ENCODE measurements at places on chromosomes 2 and 18. TPM values are rescaled to one million over a fixed set of nuclear protein-coding genes. Genes with fewer than 3 reads are reported as not detected.

Gene CLEC4F
- polyA plus RNA-seq: not detected

DNA sequence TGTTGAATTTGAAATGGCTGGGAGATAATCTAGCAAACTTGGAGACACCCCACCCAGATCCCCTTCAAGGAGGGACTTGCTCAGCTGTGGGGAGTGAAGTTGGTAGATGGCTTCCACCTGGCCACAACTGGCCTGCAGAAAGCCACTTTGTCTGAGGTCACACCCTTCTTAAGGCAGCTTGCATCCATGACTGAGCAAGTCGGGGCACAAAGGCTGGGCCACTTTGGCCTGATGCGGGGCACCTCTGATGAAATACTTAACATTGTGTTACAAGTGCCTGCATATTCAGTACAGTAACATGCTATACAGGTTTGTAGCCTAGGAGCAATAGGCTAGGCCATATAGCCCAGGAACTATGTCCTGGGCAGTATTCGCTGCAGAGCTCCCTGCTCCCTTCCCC lies 13.4 kb upstream of the RPL37A start:
- peaks cover 5% of the 10 kb centered on the region for H3K36me3 ChIP-seq
- H3K4me1 ChIP-seq: no peaks in the 10 kb centered on the region
- H3K27me3 ChIP-seq: no peaks in the 10 kb centered on the region
- H3K4me3 ChIP-seq: no peak overlapping the region
- DNase-seq: no peak

DNA sequence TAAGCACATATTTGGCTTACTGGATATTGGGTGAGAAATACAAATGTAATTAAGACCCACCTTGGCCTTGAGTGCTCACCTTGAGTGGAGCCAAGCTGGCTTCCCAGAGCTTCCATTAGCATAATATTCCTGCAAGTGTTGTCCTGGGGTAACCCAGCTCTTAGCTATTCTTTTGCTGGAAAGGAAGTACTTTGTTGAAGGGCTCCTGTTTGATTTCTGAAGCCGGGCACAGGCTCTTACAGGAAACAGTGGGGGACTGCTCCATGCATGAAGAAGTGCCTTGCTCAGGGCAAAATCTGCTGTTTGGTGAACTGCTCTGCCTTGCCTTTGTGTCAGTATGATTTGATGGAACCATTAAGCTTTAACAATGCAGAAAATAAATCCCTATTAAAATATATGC lies 325.4 kb downstream of the SMAD2 start:
- H3K27me3 ChIP-seq: no peaks in the 10 kb centered on the region
- no peak overlapping the region for H3K27ac ChIP-seq
- H3K4me1 ChIP-seq: no peaks in the 10 kb centered on the region
- no peak for DNase-seq
- no peaks in the 10 kb centered on the region for H3K36me3 ChIP-seq

DNA sequence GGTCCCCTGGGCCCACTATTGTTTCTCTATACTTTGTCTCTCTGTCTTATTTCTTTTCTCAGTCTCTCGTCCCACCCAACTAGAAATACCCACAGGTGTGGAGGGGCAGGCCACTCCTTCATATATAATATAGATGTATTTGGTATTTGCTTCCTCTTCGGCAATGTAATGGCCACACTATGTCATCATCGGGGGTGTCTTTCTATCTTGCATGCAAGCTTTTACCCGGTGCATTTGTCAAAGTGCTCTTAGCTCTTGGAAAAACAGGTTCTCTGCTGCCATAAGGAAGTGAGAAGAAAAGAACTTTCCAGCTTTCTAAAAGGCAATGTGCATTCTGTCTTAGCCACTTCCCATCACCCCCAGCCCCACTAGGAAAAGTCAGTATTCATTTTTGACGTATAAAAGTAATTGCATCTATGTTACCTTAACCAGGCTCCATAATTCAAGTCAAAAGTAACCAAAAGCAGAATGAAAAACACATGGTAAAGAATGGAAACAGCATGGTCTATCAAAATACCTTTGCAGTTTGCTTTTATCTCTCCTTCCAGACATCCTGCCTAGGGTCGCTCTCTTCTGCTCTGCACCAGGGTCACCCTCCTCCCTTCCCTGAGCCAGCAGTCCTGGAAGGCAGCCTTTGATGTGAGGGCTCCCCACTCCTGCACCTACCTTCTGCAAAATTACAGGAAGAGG lies 27.2 kb upstream of the FHL2 start:
- peak overlapping the region; percentile 27 for H3K4me3 ChIP-seq
- no peak for DNase-seq
- H3K27me3 ChIP-seq: no peaks in the 10 kb centered on the region
- H3K4me1 ChIP-seq: peaks cover 21% of the 10 kb centered on the region

Gene TDRD15
- polyA plus RNA-seq: 0.05 TPM

DNA sequence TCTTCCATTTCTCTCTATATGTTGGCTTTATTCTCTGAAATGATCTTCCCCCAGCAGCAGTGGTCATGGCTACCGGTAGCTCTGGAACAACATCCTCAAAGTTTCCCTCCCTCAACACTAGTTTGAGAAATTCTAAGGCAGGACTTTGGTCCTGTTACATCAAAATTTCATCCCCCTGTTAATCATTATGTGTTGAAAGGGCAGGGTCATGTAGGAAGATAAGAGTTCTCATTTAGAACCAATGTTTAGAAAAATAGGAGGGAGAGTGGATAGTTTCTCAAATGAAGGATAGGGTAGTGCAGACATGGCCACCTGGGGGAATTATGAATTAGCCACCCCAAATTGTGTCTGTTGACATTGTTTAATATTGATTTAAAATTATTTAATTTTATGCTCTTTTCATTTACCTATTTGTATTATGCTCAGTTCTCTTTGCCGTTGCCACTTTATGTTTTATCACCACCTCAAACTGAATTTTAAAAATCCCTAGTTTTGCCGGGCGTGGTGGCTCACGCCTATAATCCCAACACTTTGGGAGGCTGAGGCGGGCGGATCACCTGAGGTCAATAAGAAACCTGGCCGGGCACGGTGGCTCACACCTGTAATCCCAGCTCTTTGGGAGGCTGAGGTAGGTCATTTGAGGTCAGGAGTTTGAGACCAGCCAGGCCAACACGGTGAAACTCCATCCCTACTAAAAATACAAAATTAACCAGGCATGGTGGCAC lies 22.3 kb downstream of the EML4 start:
- H3K27ac ChIP-seq: no peak overlapping the region
- no peaks in the 10 kb centered on the region for H3K27me3 ChIP-seq
- no peak for DNase-seq
- no peak overlapping the region for H3K4me3 ChIP-seq
- peaks cover 50% of the 10 kb centered on the region for H3K4me1 ChIP-seq
- no peaks in the 10 kb centered on the region for H3K36me3 ChIP-seq

DNA sequence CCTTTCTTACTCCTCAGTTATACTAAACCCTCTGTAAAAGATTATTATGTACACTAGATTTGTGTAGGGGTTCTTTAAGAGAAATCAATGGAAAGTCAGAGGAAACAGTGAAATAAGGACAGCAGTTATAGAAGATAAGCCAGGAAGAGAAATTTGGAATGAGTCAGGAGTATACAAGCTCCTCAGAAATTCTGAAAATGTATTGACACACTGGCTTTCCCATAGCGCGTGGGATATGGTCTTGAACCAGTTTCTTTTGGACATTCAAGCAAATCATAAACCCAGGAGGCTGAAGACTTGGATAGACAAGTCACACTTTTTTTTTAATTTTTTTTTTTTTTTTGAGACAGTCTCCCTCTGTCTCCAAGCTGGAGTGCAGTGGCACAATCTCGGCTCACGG lies 316.1 kb upstream of the MMADHC start:
- no peak overlapping the region for H3K4me3 ChIP-seq
- no peak for DNase-seq
- no peaks in the 10 kb centered on the region for H3K27me3 ChIP-seq
- no peaks in the 10 kb centered on the region for H3K4me1 ChIP-seq
- H3K36me3 ChIP-seq: no peaks in the 10 kb centered on the region

Gene LAMA3
- polyA plus RNA-seq: 0.47 TPM

Gene TGFA
- polyA plus RNA-seq: 3.0 TPM

Gene CYS1
- 0.07 TPM for polyA plus RNA-seq

DNA sequence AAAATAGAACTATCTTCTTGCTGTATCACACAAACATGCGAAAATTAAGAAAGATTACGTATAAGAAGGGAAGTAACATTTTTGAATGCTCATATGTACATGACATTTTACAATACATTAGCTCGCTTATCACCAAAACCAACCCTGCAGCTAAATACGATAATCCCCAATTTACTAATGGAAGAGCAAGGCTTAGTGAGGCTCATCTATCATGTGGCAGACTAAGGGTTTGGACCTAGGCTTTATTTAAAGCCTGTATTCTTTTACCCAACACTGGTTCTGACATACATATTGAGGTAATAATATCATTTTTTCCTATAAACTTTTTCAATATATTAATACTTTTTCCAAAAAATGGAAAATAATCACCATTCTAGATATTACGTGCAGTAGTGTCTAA lies 116.8 kb upstream of the TTC39C start:
- no peaks in the 10 kb centered on the region for H3K27me3 ChIP-seq
- no peak for DNase-seq
- no peak overlapping the region for H3K4me3 ChIP-seq
- no peaks in the 10 kb centered on the region for H3K36me3 ChIP-seq
- H3K4me1 ChIP-seq: no peaks in the 10 kb centered on the region

DNA sequence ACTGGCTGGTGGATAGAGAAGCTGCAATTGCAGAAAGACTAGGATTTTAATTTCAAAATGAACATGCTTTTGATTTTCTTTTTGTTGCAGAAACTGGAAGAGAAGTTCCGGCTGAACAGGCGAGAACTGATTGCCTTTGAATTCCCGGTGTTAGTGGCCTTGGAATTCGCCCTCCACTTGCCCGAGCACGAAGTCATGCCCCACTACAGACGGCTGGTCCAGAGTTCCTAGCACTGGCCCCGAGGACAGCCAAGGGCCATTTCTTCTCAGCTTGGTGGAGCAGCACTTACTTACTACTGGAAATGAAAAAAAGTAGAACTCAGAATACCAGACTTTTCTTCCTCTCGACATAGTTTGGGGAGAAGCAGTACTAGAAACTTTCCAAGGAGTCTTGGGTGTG lies 121.9 kb downstream of the CABLES1 start:
- H3K4me1 ChIP-seq: peaks cover 31% of the 10 kb centered on the region
- no peak for DNase-seq
- H3K4me3 ChIP-seq: no peak overlapping the region
- H3K27ac ChIP-seq: no peak overlapping the region
- no peaks in the 10 kb centered on the region for H3K36me3 ChIP-seq
- H3K27me3 ChIP-seq: no peaks in the 10 kb centered on the region

GRCh38 chr2:29918941-29919340 lies 2.4 kb downstream of the ALK start:
- H3K27me3 ChIP-seq: peaks cover 42% of the 10 kb centered on the region
- H3K36me3 ChIP-seq: no peaks in the 10 kb centered on the region
- H3K4me1 ChIP-seq: no peaks in the 10 kb centered on the region
- no peak overlapping the region for H3K4me3 ChIP-seq
- no peak for DNase-seq

DNA sequence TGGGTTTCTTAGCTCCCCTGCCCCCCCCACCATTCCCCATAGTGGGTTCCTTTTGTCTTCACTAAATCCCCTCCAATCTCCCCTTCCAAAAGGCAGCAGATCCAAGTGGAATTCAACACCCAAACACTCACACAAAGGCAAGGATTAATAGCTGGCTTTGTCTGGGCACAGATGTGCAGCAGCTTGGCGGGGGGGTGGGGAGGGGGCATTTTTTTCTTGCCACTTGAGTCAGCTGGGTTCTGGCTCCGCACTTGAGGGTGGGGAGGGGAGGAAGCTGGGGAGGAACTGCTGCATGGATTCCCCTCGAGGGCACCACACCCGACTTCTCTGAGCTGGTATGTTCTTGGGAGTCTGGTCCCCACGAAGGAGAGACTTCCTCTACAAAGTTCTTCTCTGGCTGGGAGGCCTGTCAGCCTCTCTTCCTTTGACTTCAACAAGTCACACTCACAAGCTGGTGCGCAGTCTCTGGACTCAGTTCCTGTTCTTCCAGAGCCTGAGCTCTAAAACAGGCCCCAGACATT lies 36.0 kb downstream of the SERTAD2 start:
- H3K27me3 ChIP-seq: no peaks in the 10 kb centered on the region
- no peak for DNase-seq
- no peaks in the 10 kb centered on the region for H3K4me1 ChIP-seq
- H3K4me3 ChIP-seq: no peak overlapping the region
- H3K27ac ChIP-seq: no peak overlapping the region
- no peaks in the 10 kb centered on the region for H3K36me3 ChIP-seq

- no peak for DNase-seq
- no peaks in the 10 kb centered on the region for H3K27me3 ChIP-seq
- no peaks in the 10 kb centered on the region for H3K4me1 ChIP-seq
- H3K4me3 ChIP-seq: no peak overlapping the region
Observed at GRCh38 chr2:40127890-40128557, 323.9 kb downstream of the SLC8A1 start.

DNA sequence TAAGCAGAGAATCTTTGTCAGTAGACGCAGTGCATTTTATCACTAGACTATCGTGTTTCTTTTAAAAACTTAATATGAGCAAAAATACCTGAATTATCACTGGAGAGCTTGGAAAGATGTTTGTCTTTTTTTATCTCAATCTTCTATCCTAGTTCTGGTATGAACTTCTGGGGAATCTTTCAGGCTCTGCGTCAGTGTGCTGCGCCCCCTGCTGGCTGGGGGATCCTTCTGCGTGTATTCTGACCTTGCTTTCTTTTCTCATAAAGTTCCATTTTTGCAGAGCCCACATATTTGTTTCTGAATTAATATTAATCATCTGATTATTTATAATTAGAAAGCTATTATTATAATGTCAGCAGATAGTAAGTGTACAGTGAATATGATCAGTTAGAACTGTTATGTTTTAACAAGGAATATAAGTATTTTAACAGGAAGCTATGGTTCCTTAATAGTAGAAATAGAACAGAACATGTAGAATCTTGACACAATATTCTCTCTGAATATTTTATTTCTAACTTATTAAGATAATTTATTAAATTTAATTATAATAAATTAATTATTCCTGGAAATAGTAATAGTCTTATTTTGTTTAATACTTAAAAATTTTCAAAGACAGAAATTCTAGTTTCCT lies 945.0 kb upstream of the CRIM1 start:
- DNase-seq: no peak
- H3K4me3 ChIP-seq: no peak overlapping the region
- H3K4me1 ChIP-seq: no peaks in the 10 kb centered on the region
- H3K27ac ChIP-seq: no peak overlapping the region
- no peaks in the 10 kb centered on the region for H3K27me3 ChIP-seq
- H3K36me3 ChIP-seq: no peaks in the 10 kb centered on the region

- no peaks in the 10 kb centered on the region for H3K4me1 ChIP-seq
- H3K27ac ChIP-seq: no peak overlapping the region
- no peak overlapping the region for H3K4me3 ChIP-seq
Observed at GRCh38 chr2:235291461-235291860, 202.4 kb upstream of the AGAP1 start.

Gene CDH7
- polyA plus RNA-seq: not detected

Gene TCF23
- not detected for polyA plus RNA-seq

Gene EVA1A
- not detected for polyA plus RNA-seq

Measured in CD8-positive, alpha-beta memory T cell (primary cell).